Activated CD8-positive, alpha-beta memory T cell treated with anti-CD3 and anti-CD28 coated beads for 1 hour (primary cell): ENCODE measurements at places on chromosomes 5 and 9.

- DNase-seq = no peak
Measured at GRCh38 chr5:154078272-154078671, 39.5 kb downstream of the MFAP3 start.

DNA sequence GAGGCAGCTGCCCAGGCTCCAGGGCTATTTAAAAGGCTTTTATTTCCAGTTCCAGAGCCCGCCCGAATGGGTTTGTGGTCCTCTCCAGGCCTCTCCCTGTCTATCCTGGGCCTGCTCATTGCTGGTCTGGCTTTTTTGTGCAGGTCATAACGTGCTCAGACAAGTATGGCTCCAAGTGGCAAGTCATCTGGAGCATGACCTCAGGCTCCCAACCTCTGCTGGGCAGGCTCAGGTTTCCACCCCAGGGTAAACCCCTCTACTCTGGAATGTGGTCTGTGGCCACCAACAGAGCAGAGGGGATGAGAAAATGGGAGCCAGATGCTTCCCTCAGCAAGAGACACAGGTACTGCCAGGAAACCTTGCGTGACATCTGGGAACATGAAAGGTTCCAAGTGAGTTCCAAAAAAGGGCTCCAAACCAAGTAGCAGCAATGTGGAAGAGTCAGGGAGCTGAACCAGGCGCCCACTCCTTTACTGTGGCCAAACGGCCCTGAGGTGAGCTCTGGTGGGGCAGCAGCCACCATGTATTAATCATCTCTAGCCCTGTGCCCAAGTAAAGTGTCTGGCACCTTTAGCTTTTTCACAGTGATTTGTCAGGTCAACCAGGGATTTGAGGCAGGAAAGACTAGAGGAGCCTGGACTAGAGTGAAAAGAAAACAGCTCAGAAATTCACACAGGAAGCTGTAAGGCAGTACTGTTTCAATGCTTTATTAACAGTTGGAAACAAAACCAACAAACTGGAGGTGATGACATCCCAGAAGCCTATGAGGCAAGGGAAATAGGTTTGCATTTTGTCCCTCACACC, 25.7 kb downstream of the PCDHGC5 start:
- DNase-seq = no peak

DNA sequence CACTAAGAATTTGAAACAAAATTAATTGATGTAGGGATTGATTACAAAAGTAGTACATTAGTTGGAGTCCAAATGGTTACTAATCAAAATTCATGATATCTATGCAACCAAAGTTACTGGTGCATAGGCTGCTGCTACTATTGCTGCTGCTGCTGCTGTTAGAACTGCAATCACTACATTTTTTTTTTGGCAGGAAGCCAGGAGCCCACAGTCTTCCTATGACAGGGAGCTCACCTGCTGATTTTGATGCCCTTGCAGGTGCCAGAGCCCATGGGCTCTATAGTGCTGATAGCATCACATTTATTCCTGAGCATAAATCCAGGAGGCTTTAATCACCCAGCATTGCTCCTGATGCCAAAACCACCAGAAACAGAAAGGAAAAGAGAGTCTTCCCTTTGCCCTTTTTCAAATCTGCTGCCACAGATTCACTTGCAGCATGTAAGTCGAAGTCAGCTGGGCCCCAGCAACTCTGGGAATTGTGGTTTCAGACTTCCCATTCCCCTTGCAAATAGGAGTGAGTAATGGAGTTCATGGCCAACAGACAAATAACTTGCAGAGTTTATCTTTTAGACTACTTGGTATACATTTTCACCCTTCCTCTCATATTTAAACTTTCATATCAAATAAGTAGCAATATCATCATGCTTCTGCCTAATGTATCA, 17.6 kb downstream of the SLCO6A1 start:
- no peak for DNase-seq

GRCh38 chr5:11084111-11084510, 323.1 kb upstream of the DAP start:
- DNase-seq = no peak

GRCh38 chr9:130172858-130173665, 858 bp downstream of the NCS1 start:
- peak; percentile 22 for DNase-seq
